ENCODE measurements at places on chromosomes 12 and 14.

DNA sequence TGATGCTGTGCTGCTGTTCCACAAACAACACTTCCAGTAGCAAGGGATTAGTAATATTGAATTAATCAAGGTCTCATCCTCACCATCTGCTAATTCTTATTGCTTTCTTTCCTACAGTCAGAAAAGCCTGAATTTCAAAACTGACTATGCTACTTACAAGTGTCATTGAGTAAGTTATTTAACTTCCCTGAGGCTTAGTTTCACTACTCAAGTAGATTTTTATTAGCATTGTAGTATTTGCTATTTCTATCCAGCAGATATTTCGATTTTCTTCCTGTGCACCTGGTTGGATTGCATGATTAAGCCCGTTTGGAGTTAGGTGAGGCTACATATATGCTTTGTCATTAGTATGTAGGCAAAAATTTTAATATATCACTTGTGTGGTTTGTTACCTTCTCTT, 591.5 kb downstream of the TRHDE start:
- no peak for DNase-seq

DNA sequence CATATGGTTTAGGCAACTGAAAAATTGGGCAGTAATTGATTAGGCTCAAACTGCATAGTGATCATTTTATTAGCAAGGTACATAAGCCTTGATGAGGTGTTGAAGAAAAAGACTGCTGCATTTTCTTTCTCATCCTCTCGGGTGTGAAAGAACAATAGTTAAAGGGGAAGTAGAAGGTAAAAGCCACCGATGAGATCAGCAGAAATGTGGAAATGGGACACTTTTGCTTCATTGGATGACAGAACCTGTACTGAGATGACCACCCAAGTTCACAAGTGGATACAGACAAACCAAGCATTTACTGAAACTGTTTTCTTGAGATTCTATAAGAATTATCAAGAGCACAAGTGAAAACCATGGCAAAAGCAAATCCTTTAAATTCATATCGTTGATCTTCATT, 184.0 kb downstream of the TMX1 start:
- no peak for DNase-seq

- no peak for DNase-seq
Observed at GRCh38 chr14:50381823-50382287, 14.8 kb downstream of the CDKL1 start.

- no peak for DNase-seq
Observed at GRCh38 chr12:2397356-2398045, 344.7 kb downstream of the CACNA1C start.

- no peak for DNase-seq
Observed at GRCh38 chr12:119308708-119309456, 25.6 kb upstream of the CCDC60 start.

All from NCI-H2081 treated with DMSO at 0.1 percent for 48 hours (cell line).